Dermis blood vessel endothelial cell (primary cell): ENCODE measurements at places on chromosomes 3 and 15.

GRCh38 chr3:66785191-66785909 lies 212.8 kb upstream of the KBTBD8 start:
- no peak for DNase-seq

- DNase-seq, result peak; percentile 66
Observed at GRCh38 chr3:14467814-14468620, 65.6 kb downstream of the SLC6A6 start.

DNA sequence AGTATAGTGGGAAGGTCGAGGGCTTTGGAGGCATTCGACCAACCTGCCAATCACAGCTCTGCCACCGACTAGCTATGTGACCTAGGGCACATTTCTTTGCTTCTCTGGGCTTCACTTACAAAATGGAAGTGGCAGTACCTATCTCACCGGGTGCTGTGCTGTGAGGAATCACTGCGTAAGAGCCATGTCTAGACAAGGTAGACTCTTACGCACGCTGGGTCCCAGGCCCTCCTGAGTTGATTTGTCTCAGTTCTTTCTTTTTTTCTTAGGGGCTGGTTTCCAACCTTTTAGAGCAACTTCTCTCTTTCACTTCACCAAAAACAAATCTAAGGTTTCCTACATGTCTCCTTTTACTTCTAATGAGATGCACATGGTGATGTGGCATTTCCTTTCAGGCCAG lies 18.8 kb downstream of the CA12 start:
- no peak for DNase-seq

DNA sequence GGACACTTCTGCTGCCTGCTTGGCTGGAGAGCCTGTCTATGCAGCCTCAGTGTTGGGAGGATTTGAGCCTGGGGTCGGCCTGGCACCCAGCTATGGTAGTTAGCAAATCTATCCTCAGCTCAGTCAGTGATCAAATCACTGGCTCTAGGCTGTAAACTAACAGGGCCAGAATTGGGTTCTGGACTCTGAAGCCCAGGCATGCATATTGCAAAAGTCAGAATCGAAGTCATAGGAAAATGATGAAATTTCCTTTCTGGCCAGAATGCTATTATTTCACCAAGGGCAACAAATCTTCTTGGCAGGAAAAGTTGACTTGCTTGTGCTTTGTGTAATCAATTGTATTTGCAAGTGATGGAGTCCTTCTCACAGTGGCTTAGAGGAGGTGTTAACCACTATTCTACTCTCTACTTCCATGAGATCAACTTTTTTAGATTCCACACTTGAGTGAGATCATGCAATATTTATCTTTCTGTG lies 482.6 kb upstream of the TPRG1 start:
- peak; percentile 66 for DNase-seq

DNA sequence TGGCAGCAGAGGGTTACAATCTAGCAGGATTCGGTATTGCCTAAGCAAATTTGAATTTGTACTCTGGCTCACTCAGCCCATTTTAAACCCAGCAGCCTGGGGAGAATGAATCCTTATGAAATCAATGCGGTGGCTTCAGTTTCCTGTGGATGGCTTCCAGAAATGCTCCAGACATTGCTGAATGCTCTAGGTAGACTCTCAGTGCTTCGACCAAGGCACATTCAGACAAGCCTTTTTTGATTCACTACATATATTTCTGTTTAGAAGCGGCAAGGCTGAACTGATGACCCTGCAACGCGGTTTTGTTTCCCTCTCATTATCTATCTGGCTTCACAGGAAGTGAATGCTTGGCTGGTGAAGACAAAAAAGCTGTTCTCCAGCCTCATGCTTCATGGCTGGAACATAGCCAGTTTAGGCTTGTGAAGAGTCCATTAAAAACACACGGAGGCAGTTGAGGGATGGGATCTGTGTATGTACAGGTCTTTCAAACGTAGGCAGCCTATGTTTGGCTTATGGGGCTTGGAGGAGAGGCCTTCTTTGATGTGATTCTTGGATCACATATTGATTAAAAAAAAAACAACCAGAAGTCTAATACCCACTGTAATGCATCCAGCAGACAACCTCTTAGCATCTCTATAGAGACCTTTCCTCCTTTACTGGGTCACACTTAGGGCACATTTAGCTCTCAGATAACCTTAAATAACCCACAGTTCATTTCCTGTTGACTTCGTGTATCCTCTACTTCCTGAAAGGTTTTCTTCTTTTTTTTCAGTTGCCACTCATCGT lies 400.2 kb upstream of the TBL1XR1 start:
- DNase-seq, result peak; percentile 64

DNA sequence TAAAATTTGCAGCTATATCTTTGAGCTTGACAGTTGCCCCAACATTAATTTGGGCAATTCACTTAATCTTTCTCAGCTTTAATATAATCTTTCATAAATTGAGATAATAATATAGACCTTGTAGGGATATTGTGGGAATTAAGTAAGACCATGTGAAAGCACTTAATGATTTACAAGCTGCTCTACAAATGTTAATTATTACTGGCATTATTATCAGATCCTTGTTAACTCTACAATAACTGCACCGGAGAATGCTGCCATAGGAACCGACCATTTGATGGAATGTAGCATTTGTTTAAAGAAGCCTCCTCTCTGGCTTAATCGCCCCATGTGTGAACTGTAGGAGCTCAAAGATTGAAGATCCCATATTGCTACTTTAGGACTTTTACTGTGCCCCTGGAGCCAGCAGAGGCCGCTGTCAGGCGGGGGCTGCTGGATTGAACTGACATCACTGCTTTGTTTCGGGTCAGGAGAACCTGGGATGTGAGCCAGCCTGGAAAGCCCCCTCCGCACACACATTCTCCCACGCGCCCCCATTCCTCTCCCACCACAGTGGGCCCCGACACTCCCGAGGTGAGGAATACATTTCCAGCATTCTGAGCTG lies 154.2 kb upstream of the TNIK start:
- peak; percentile 69 for DNase-seq

- DNase-seq, result no peak
Observed at GRCh38 chr15:31295658-31296057, 31.0 kb upstream of the KLF13 start.

GRCh38 chr15:77815015-77815414 lies 182.3 kb upstream of the LINGO1 start:
- no peak for DNase-seq

DNA sequence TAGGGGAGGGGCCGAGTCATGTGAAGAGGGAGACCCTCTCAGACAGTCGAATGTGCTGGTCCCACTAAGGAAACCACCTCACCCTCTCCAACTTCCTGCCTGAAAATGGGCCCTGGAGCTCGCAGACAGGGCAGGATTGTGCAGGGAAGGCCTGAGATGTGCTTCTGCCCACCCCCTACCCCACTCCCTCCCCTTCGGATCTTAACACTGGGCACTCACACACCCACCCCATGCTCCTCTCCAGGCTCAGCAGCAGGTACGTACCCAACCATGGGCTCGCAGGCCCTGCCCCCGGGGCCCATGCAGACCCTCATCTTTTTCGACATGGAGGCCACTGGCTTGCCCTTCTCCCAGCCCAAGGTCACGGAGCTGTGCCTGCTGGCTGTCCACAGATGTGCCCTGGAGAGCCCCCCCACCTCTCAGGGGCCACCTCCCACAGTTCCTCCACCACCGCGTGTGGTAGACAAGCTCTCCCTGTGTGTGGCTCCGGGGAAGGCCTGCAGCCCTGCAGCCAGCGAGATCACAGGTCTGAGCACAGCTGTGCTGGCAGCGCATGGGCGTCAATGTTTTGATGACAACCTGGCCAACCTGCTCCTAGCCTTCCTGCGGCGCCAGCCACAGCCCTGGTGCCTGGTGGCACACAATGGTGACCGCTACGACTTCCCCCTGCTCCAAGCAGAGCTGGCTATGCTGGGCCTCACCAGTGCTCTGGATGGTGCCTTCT lies 20.0 kb downstream of the ATRIP start:
- DNase-seq, result peak; percentile 32

- no peak for DNase-seq
Observed at GRCh38 chr3:108877901-108878300, 55.3 kb downstream of the TRAT1 start.

DNA sequence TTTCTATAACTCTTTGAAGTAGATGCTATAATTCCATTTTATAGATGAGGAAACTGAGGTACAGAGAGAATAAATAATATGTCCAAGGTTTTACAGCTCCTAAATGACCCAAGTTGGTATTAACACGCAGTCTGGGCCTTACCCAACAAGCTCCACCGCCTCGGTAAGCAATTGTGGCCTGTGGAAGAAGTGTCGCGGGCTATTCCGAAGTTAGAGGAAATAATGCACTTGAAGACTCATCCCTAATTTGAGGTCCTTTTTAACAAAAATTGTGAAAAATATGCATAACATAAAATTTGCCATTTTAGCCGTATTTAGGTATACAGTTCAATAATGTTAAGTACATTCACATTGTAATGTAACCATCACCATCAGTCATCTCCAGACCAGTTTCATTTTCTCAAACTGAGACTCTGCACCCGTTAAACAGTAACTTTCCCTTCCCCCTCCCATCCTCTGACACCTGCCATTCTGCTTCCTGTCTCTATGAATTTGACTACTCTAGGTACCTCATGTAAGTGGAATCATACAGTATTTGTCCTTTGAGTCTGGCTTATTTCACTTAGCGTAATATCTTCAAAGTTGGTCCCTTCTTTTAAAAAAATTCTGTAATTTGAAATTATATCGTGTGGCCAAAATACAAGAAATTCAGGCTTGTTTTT lies 18.2 kb downstream of the IDH3A start:
- DNase-seq, result no peak

- peak; percentile 46 for DNase-seq
Observed at GRCh38 chr3:8416965-8417364, 84.7 kb upstream of the LMCD1 start.

- DNase-seq, result no peak
Observed at GRCh38 chr15:101194546-101195125, 57.2 kb downstream of the CHSY1 start.

DNA sequence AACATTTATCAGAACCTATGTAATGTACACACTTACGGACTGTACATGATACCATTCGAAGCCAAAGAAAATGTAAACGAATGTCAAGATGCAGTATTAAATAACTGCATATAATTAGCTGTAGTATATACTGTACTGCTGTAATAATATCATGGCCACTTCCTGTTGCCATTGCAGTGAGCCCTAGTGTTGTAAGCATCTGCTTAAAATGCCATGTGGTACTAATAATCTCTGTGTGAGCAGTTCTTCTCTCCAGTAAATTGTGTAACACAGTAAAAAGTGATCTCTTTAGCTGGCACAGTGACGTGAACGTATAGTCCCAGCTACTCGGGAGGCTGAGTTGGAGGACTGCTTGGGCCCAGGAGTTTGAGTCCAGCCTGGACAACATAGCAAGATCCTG lies 8.6 kb downstream of the SPG11 start:
- no peak for DNase-seq

- no peak for DNase-seq
Observed at GRCh38 chr3:71974786-71975185, 189.8 kb upstream of the PROK2 start.

DNA sequence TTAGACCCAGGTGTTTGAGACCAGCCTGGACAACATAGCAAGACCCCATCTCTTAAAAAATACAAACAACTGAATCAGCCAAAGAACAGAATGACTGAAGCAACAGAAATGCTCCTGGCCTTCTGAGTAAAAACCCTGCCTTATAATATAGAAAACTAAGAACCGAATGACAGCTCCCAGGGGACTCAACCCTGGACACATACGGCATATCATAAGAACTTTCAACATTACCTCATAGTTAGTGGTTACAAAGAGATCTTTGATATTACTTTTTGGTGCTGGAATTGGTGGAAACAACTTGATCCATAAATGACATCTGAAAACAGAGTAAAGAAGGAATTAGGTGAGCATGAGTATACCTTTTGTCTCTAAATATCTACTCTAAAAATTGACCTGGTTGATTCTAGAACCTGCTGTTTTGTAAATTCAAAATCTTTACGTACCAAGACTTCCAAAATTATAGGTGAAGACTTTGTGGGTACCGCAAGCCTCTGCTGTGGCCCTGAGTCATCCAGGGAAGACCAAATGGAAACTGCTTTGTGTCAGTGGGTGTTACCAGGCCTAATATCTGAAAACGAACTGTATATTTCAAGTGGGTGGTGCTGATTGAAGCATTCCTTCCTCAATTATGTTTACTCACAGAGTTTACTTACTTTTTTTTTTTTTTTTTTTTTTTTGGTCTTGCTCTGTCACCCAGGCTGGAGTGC lies 35.5 kb downstream of the IL5RA start:
- no peak for DNase-seq

DNA sequence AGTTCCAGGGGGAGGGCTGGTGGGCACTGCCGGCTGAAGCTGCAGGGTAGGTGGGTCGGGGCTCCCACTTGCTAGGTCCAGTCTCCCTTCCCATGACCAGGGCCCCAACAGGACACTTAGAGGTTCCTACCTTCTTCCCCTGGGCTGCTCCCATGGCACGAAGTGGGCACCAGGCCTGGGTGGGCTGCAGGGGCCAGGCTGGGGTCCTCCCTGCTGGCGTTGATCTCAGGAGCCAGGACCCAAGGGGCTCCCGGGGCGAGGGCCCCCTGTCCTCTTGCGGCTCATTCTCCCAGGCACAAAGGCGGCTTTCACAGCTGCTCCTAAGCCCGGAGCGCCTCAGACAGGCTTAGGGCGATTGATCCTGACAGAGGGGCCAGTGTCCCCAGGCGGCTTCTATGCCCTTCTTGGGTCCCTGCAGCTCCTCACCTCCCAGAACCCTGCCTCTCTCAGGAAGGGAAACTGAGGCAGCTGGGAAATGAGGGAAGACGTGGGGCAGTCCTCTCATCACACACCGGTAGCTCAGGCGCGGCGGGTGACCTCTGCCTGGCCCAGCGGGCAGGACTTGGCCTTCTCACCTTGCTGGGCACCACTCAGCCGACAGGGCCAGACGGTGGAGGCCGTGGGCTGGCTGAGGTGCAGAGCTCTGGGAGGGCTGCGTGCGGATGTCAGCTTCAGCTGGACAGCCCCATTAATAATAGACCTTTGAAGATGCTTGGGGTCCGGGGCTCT lies 39.6 kb downstream of the FAM3D start:
- no peak for DNase-seq

GRCh38 chr3:54180921-54181320 lies 58.6 kb downstream of the CACNA2D3 start:
- DNase-seq, result no peak

GRCh38 chr3:127720985-127721935 lies 48.5 kb downstream of the ABTB1 start:
- DNase-seq, result no peak

DNA sequence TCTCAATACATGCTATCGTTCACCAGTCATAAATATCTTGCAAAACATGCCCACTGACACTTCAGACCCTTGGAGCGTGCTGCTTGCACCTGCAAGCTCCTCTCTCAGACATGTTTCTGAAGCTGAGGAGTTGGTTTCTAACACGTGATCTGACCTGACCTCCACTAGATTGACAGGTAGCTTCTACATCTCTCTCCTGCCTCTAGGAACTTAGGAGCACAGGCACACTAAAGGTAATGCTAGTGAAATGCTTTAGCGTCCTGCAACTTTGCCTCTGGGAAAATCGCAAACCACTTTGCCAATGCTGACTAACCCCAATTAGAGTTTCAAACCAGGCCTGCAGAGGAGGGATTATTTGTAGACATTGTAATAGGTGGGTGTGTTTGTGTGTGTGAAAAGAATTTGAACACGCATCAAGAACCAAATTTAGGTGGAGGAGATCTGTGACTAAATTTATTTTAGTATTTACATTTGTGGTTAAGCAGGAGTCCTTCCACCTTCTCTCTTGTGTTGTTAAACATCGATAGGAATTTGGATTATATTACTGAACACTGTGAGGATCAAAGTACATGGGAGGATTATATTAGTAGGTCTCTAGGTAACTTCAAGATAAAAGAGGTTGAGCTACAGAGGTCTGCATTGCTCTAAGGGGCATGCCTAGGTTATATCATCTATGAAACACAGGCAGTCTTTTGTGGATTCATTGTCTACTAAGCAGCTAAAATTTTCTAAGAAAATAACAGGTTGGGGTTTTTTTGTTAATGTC lies 86.7 kb upstream of the ZBED2 start:
- DNase-seq, result no peak

- DNase-seq, result no peak
Observed at GRCh38 chr15:45710657-45711056, 75.8 kb downstream of the SQOR start.
